Stimulated activated naive B cell treated with anti-CD40 and anti-IgM and Interleukin-4, amounts not matched to agents 10 μg/mL and 1 μg/mL and 100 μg/mL, for 72 hours (primary cell): ENCODE measurements at places on chromosomes 11 and 22.

- DNase-seq = no peak
Measured at GRCh38 chr11:47434011-47434786, 8.0 kb upstream of the PSMC3 start.

DNA sequence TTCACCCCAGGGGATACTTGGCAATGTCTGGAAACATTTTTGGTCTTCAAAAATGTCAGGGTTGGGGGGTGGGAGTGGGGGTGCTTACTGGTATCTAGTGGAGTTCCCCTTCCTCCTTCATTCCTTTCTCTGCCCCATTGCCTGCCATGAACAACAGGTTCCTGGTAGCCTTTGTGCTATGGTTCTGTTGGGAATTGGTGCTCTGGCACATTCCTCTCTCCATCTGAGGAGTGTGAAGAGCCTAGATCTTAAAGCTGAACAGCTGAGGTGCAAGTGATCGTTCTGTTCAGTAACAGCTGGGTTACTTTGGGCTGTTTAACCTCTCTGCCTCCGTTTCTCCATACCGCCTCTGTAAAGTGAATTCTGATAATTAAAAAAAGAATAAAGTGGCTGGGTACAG is 64.3 kb downstream of the C22orf31 start:
- DNase-seq = no peak

DNA sequence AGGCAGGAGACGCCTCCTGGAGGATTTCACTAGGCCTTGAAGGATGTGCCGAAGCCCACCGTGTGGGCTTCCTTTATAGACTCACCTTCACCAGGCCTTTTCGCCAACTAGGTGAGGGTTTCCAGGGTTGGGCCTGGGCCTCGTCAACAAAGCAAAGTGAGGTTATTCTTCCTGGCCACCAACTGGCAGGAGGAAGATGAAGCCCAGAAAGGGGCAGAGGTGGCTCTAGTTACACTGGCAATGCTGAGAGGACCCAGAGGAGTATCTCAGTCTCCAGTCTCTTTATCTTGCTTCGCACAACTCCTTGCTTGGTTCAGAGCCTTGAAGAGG is 404 bp upstream of the RELT start:
- no peak for DNase-seq

DNA sequence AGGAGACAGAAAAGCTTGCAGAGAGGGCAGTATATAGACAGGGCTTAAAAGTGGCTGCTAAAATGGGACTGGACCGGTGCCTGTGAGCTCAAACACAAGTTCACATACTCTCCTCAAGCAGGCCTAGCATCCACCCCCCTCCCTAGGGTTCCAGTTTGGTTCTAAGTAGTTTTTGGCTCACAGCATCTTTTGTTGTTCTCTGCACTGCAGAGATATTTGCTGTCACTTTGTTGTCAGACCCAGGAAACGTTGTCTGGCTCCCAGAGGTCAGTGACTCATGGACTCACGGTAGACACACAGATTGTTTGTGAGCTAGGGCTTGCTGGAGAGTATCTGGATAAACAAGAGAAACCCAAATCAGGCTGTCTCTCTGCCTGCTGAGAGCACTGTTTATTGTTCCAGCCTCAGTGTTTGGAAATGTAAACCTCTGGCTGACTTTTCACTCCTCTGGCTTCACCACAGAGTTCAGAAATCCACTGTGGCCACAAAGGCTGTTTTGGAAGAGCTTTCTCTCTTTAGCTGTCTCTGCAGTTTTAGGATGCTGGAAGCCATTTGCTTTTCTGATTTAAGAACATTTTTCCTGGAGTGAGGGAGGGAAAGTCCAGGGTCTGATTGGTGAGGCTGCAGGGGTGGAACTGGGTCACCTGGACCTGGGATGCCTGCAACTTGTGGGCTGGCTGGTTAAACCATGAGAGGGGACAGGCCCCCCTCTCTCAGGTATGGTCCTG is 303.7 kb upstream of the PLET1 start:
- DNase-seq = no peak

DNA sequence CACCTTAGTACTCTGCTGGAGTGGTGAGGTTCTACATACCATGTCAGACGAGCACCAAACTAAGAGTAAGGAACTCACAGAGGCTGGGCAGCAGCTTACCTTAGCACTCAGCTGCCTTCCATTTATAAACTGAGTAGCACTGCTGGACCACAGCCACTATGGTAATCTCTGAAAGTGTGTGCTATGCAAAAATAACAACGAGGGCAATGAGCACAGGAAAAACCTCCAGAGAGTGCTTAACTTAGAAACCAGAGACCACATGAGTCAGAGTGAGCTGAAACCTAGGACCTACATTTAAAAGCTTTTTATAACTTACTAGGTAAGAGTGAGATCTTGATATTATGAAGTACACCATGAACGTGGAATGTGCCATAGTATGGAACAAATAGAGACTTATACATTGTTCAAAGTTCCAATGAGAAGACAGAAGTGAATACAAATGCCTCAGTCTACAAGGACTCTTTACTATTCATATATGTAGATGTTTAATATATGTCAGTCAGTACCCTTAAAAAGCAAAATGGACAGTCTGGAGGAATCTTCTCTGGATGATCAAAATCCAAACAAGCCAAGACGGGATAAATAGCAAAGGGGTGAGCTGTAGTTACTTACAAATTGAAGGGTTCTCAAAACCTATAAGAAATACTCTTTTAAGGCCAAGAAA is 17.2 kb upstream of the CD59 start:
- no peak for DNase-seq

- DNase-seq = no peak
Measured at GRCh38 chr11:111408789-111409727, 30.0 kb upstream of the POU2AF1 start.

- DNase-seq = no peak
Measured at GRCh38 chr11:118634431-118635236, 27.2 kb downstream of the PHLDB1 start.

GRCh38 chr11:12459865-12460444 is 82.6 kb downstream of the PARVA start:
- no peak for DNase-seq

DNA sequence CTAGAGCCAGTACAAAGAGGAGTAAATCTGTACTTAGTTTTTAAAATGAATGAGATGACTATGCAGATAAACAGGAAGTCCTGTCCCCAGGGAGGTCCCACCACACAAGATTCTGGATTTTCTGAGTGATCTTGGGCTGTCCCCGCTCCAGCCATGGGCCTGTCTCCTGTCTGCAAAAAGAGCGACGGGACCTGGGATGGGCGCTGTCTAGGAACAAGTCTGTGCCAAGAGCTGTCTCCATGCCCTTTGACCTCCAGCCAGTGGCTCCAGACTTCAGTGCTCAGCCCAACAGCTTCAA is 6.0 kb downstream of the CSNK1E start:
- peak; percentile 62 for DNase-seq
